ENCODE measurements at places on chromosomes 3 and 15.

GRCh38 chr3:6928064-6928463, 67.1 kb downstream of the GRM7 start:
- no peak for DNase-seq

- DNase-seq = no peak
Observed at GRCh38 chr3:171564748-171565480, 104.7 kb upstream of the TNIK start.

GRCh38 chr3:177571271-177571943, 374.1 kb upstream of the TBL1XR1 start:
- no peak for DNase-seq

DNA sequence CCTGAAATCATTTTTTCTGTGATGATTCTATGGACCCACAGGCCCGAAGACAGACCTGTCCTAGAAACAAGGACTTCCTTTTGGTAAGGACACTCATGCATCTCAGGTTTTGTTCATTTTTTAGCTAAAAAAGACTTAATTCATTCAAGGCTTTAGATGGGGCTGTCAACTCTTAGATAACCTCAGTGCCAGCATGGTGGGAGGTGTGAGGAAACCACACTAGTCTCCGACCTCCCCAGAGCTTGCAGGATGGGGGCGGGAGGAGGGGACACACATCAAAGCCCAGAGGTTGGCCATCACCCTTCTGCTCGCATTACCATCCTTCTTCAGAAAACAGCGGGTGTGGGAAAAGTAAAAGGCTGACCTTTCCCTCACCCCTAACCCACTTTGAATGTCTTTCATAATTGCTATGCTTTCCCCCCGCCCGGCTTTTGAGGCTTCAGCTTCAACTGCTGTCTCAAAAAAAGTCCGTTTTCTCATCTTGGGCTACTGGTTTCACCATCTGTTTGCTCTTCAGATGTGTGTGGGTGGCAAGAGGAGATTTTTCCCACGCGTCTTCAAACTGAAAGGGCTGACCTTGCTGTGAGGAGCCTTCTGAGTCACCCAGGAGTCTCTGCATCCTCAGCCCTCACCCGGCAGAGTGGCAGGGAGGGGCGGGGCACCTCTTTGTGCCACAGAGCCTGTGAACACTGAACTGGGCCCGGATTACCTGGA, 27.6 kb upstream of the CXCR6 start:
- no peak for DNase-seq

- DNase-seq = peak; percentile 49
Observed at GRCh38 chr3:112303764-112304325, 9.8 kb upstream of the SLC9C1 start.

DNA sequence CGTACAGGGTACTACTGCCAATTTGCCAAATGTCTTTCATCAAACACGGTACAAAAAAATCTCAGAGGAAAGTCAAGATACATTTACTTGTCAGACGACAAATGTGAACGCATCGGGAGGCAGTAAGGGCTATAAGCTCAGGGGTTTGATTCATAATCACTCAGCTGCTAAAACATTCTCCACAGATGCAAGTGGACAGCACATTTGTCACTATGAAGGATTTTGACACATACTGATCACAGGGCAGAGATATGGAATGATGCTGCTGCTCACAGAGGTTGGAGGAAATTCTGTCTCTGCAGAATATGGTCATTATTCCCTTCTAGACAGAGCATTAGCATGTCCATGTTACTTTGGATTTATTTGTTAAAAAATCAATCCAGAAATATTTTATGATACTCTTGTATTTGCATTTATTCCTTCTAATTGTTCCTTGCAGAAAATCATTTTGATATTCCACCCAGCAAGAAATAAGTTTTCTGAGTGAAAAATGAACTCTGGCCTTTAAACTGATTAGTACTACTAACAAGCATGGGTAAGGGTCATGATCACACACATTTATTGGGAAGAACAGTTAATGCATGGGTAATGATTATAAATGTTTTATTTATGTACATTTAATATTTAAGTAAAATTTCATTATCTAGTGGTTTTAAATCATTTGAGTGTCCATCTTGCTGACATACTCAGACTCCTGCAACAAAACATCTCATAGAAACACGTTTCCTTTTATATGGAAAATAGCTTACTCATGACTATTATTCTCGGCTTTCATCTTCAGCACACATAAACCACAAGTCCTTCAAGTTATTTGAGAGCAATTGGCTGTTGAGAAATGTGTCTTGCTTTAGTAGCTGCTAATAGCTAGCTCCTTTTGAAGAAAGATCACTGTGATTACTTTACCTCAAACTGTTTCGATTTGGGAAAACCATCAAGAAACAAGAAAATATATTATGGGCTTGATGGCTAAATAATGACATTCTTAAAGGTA, 559.3 kb downstream of the MECOM start:
- no peak for DNase-seq

DNA sequence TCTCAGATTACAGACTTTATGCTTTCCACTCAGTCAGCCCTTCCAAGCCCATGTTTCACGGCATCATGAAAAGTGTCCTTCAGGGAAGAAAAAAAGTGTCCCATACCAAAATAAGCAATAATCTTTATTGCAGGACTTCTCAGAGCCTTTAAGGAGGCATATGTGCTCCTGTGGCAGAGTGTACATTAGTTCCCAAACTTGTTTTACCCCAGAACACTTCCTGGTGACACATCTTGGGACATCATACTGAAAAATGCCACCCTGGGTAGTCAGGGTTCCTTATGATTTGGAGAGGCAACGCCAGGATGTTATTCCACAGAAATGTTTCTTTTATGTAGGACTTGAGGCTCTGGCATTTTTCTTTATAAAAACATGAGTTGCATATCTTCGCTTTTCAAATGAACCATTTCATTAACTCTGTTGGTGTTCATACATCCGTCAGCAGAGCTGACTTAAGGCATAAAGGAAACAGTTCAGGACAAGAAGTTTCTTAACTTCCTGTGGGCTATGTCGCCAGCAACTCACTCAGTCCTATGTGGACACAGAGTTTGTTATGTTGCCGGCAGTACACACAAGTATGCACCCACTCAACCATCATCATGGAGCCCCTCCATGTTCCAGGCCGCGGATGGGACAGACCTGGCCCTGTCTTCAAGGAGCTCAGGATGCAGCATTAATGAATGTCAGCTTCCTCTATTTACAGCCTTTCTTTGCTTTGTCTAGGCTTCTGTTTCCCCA, 63.8 kb downstream of the CASR start:
- no peak for DNase-seq

GRCh38 chr3:55725681-55726500, 238.8 kb upstream of the WNT5A start:
- DNase-seq = no peak

DNA sequence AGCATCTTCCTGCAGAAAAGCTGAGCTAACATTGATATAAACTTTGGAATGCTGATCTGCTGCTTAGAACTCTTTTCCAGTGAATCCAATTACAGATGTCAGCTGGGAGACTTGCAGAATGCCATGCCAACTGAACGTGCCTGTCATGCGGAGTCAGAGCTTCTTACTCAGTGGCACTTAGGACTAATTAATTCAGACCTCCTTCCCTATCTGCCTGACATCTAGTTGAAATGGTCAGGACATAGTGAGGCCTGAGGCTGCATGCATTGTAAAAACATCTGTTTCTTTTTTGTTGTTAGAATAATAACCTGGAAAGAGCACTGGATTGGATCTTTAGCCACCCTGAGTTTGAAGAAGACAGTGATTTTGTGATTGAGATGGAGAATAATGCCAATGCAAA, 112.6 kb downstream of the USP13 start:
- DNase-seq = no peak

GRCh38 chr3:4994823-4995499, 15.7 kb downstream of the BHLHE40 start:
- DNase-seq = no peak

- DNase-seq = no peak
Observed at GRCh38 chr3:122146466-122146865, 37.0 kb upstream of the CASR start.

DNA sequence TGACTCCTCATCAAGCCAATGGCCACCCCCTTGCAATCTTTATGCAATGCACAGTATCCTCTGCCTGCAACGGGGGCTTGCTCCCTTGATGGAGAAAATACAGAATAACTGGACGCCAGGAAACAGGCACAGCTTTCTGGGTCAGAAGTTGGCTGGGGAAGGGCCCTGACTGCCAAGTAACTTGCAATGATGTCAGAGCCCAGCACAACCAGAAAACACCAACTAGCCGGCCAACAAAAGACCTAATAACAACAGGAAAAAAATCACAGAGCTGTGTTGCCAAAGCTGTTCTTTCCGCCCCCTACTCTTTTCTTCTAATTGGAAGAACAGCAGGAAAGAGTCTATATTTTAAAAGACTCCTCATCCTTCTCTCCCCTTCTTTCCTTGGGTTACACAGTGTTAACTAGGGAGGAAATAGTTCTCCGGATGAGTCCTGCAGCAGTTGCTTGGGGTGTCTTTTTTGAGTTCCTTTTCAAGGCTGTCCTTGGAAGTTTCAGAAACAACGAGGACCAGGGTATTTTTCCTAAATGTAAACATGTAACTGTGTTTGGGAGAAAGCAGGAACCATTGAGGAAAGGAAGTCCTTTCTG, 1.4 kb upstream of the SEMA6D start:
- peak; percentile 56 for DNase-seq

GRCh38 chr3:148998715-148999423, 7.5 kb downstream of the GYG1 start:
- no peak for DNase-seq

GRCh38 chr15:52016316-52016715, 2.7 kb upstream of the MAPK6 start:
- no peak for DNase-seq

GRCh38 chr15:70643106-70643782, 120.1 kb downstream of the UACA start:
- no peak for DNase-seq

GRCh38 chr3:36923981-36924743, 20.7 kb downstream of the TRANK1 start:
- DNase-seq = no peak

DNA sequence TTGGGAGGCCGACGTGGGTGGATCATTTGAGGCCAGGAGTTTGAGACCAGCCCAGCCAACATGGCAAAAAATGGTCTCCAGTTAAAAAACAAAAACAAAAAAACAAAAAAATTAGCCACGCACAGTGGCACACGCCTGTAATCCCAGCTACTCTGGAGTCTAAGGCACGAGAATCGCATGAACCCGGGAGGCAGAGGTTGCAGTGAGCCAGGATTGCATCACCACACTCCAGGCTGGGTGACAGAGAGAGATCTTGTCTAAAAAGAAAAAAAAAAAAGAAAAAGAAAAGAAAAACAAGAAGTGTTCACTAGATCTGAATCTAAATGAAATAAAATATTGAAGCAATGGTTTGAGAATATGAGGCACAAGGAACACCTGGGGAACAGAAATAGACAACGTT, 36.7 kb downstream of the SLC9A9 start:
- no peak for DNase-seq

- no peak for DNase-seq
Observed at GRCh38 chr15:100703032-100703578, 100.7 kb downstream of the ASB7 start.

- no peak for DNase-seq
Observed at GRCh38 chr15:73941871-73942635, 15.8 kb downstream of the LOXL1 start.

- DNase-seq = no peak
Observed at GRCh38 chr15:54579855-54580254, 601.6 kb downstream of the UNC13C start.

- no peak for DNase-seq
Observed at GRCh38 chr3:157142315-157142714, 17.6 kb downstream of the CCNL1 start.
